CD4-positive, alpha-beta T cell treated with Interleukin-12 subunit alpha and Interleukin-12 subunit beta, for 1 hour (primary cell): ENCODE measurements at places on chromosomes 12 and 14.

DNA sequence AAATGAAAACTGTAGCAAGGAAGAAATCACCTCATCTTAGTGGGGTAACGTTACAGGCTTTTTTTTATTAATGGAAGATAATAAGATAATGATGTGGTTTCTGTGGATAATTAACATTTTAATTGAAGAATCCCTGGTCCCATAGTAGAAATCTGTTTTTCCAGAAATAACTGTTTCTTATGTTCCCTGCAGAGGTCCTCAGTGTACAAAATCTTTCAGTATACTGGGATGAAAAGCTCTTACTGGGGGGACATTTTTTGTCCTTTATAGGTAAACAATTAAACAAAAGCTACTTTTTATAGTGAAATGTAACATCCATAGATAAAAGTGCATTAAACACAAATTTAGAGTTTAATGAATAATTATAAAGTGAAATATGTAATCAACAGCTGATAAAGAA lies 312.2 kb downstream of the ATXN7L3B start:
- DNase-seq = no peak

DNA sequence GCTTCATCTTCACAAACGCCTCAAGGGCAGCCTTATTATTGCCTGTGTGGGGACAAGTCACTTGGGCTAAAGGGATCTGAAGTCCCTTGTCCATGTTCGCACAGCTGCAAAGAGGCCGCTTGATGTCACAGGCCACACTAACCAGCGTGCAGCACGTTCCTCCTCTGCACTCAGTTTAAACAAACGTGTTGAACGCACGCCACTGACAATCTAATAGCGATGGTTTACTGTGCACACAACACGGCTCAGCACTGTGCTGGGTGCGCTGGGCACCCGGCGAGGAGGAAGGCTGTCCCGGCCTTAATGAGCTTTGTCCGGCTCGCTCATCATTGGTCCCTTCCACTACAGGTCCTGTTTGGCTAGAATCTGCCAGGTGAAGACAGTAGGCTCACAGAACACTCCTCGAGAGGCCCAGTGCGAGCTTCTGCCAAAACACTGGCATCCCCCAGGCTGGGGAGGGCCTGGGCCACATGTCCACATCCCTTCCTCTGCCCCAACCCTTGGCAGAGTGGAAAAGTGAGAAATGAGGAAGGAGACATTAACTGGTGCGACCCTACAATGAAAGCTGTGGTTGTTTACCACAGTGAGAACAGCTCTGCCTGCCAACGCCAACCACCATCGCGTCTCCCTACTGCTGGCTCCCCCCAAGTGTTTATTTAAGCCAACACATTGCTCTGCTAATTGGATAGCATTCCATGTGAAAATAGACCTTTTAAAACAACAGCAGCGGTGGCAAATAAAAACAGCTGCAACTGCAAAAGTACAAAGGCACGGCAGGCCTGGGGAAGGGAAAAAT lies 113.2 kb downstream of the RBM19 start:
- no peak for DNase-seq

DNA sequence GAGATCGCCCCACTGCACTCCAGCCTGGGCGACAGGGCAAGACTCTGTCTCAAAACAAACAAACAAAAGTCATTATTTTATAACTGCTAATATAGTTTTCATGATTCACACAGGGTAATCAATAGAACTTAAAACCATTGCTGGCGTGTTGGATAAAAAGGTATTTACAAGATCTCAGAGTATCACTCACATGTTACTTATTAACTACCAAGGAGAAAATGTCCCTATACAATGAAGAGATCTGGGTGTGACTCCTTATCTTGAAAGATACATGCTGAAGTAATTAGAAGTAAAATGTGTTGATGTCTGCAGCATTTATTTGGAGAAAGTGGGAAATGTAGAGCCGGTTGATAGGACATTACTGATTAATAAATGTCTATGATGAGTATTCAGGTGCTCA lies 57.3 kb upstream of the PIK3C2G start:
- no peak for DNase-seq

DNA sequence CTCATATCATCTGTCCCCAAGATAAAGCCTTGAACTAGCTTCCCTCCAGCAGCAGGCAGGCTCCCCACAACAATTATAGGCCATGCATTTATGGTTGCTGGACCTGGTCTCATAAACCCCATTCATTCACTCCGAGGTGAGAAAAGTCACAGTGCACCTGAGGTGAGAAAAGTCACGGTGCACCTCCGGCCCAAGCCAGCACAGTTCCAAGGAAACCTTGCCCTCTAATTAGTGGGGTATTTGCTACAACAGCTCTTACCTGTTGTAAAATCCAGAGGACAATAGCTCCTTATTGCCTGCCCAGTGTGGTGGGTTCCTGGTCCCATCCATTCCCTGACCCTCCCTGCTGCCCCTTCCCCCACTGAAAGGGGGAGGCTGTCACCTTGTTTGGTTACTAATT lies 65.6 kb downstream of the FBXL14 start:
- DNase-seq = no peak

DNA sequence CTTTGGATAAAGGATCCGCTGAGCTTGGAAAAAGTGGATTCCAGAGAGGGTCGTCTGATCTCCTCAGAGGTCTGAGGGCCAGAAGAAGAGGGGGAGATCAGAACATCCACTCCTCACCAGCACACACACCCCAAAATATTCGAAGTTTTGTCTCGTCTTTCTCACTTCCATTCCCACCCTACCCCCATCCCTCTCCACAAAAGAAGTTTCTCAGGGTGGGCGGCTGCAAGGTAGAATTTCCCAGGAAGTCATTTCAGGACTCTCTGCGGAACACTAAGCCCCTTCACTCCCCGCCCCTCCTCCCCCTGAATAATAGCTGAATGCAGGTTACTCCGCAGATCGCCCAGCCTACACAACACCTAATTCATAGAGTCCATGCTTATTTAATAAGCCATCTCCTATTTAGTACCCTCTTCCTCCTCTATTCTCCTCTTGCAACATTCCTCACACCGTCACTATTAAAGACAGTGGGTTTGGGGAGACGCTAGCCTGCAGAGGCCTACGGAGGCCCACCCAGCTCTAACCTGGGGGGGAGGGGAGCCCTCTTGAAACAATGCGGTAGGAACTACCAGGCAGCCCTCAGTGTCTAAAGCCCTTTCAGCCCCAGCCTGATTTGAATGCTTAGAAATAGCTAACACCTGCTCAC lies 649 bp upstream of the SALL2 start:
- no peak for DNase-seq

DNA sequence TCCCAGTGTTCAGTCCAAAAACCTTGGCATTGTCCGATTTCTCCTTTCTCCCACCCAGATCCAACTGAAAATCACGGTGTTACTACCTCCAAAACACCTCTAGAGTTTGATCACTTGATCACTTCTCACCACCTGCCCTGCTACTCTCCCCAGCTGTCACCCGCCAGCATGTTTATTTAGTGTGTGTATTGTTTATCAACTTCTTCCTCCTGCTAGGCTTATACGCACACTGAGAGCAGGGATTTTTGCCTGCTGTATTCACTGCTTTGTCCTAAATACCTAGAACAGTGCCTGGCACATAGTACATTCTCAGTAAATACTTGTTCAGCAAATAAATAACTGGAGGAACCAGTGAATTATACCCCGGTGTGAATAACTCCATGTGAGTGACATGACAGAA lies 5.0 kb downstream of the BDKRB1 start:
- no peak for DNase-seq

DNA sequence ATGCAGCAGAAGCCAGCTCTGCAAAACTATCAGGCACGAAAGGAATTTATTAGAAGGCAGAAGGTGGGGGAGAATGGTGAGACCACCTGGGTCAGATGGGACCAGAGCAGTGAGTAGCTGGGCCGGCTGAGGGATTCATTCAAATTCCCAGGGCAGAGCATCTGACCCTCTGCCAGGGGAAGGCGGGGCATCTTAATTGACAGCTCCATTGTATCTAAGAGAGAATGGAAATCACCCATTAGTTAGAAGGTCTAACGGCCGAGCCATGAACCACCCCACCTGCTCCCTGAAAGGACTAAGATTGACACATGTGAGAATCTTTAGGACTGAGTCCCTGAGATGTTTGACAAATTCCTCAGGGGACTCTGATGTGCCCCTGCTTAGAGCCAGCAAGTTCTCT lies 83.7 kb downstream of the PHETA1 start:
- no peak for DNase-seq

- no peak for DNase-seq
These were observed 209.8 kb downstream of the PELI2 start for GRCh38 chr14:56328021-56328420.

DNA sequence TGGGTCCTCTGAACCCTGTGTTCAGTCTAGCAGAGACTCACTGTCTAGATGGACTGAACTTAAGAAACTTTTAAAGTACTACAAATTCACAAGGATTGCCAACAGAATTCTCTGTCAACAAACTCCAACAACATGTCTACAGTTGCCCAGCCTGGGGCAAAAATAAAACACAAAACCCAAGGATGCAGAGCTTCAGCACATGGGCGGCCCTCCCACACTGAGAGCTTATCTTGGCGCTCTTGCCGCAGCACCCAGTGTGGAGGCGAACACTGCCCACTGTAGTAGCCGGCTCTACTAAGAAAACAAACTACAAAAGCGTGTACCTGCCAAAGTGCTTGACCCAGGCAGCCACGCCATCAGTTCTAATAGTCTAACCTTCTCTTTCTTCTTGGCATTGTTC lies 66.7 kb downstream of the PTPN21 start:
- DNase-seq = no peak

- DNase-seq = no peak
These were observed 36.2 kb downstream of the TMEM120B start for GRCh38 chr12:121748571-121749265.
